RKO (cell line): ENCODE measurements at places on chromosomes 7 and 10.
A peak's percentile ranks its signal among the peaks of the same experiment; 100 is the strongest.

GRCh38 chr10:98312822-98313221, 44.8 kb upstream of the LOXL4 start:
- DNase-seq: no peak

- DNase-seq: no peak
Observed at GRCh38 chr10:9885761-9886160, 1131.9 kb upstream of the CELF2 start.

DNA sequence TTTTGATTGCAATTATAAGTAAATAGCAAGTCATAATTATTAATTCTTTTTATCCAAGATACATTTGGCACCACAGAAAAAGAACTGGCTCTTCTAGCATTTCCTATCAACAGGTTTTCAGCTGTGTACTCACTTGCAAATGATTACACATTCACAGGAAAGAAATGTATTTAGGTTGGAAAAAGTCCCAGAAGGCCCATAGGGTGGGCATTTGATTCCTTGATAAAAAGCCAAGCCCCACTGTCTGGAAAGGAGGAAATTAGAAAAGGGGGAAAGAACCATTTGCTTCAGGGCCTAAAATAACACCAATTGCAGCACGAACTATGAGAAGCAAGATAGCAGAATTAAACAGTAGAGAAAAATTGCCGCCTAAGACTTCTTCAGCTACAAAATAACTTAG, 80.8 kb upstream of the COL1A2 start:
- DNase-seq: no peak

GRCh38 chr7:150404172-150404804, 25.2 kb downstream of the ZNF775 start:
- peak; percentile 63 for DNase-seq

DNA sequence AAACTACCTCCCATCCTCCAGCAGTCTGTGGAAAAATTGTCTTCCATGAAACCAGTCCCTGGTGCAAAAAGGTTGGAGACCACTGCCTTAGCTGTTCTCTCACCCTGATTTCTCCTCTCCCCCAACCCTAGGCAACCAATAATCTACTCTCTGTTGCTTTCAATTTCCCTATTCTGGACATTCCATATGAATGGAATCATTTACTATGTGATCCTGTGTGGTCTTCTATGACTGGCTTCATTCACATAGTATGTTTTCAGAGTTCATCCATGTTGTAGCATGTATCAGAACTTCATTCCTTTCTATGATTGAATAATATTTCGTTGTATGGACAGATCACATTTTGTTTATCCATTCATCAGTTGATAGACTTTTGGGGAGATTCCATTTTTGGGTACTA, 38.3 kb upstream of the DLG5 start:
- DNase-seq: no peak

GRCh38 chr7:150447966-150448788, 2.3 kb upstream of the GIMAP8 start:
- no peak for DNase-seq

DNA sequence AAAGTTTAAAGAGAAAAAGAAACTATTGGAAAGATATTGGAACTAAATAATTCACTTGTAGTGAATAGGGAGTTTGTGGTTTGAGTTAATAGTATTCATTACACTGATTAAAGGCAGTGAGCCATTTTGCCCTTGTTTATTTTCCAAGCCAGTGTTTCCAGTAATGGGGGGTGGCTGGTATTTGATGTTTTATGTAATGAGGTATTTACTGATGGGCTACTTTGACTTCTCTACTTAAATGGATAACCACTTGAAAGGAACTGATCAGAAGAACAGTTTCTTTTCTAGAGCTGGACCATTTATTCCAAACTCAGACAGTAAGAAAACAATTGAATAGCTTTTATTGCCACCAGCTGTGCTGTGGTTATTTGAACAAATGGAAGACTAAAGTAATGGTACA, 227.0 kb upstream of the HDAC9 start:
- no peak for DNase-seq

- no peak for DNase-seq
Observed at GRCh38 chr10:104515678-104516199, 125.4 kb upstream of the SORCS3 start.

- no peak for DNase-seq
Observed at GRCh38 chr10:88546497-88546896, 36.6 kb downstream of the RNLS start.

DNA sequence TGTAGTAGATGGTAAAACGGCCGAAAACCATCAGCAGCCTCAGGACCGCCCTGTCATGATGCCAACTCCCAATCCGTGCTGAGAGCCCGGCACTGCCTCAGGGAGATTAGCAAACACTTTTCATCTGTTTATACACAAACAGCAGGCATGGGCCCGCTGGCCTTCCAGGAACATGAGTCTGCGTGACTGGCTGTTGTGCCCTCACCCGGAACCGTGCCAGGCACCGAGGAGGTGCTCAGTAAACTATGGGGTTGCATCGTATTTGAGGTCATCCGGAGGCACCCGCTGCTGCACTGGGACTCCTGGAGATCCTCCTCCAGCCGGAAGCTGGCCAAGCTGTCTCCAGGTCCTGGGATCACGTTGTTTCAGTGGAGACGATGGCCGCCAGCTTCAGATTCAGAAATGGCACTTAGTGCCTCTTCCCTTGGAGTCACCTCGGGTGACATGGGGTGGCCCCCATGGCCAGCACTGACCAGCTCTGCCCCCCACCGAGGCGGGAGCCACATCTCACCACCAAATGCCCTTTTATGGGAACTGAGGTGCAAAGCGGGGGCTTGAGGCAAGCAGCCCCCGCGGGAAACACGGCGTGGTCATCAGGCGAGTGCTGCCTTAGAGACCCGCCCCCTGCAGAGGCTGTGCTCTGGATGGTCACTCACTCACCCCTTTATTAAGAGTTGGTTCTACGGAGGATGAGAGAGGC, 585.9 kb downstream of the PTPRN2 start:
- DNase-seq: no peak

GRCh38 chr7:116194115-116194514, 16.2 kb upstream of the TES start:
- DNase-seq: no peak

- DNase-seq: no peak
Observed at GRCh38 chr10:60821656-60822055, 43.4 kb downstream of the CDK1 start.

DNA sequence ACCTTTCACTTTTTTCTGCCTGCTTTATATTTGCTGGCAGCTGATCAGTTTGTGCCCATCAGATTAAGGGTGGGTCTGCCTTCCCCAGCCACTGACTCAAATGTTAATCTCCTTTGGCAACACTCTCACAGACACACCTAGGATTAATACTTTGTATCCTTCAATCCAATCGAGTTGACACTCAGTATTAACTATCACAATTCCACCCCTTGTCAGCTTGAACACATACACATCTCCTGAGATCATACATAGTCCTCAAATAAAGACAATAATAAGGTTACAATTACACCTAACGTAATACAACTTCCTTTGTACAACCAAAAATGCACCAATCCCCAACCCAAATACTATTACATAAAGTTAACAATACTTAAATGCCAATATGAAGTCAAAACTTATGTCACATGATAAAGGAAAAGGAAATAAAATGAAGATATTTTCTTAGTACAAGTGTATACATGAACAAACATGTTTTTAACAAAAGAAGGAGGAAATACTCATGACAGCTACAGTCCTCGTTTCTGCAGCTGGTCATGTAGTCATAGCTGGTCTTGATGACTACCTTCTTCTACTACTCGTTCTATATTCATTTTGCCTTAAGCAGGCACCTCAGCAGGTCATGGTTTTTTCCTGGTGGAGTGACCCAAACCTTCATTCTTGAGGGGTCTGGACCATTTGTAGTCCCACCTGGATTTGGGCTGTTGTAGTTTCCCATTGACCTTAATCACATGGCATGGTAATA, 96.7 kb upstream of the CABCOCO1 start:
- DNase-seq: no peak

DNA sequence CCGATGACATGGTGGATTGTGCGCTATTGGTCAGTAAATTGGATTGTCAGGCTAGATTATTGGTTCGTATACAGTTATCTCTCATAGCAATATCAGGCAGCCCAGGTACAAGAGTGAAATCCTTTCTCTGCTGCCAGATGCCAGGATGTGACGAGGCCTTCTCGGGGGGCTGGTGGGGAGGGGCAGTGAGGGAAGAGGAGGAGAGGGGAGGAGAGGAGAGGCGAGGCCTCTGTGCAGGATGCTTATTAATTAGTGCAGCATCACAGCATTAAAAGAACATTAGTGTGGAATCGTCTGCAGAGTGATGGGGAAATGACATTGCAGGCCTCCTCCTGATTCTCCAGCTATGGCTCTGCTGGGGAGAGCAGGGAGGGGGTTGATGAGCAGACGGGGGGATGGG, 30.5 kb upstream of the SLF2 start:
- DNase-seq: no peak

DNA sequence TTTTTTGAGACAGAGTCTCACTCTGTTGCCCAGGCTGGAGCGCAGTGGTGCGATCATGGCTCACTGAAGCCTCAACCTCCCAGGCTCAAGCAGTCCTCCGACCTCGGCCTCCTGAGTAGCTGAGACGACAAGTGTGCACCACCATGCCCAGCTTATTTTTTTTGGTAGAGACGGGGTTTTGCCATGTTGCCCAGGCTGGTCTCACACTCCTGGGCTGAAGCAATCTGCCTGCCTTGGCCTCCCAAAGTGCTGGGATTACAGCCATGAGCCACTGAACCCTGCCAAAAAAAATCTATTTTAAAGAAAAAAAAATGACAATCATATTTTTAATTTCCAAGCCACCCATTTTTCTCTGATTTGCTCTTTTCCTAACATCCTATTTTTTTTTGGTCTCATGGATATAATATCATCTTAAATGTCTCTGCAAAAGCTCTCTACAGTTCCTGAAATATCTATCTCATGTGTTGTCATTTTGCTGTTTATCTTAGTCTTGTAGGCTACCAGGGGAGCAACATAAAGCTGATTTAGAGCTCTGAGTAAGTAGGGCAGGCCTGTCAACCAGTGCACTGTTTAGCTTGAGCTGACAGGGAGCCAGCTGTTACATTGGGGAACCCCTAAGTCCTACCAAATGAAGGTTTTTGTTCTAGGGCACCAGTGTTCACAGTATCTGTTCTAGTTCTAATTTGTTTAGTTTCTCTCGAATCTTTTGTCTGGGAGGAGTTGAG, 29.9 kb upstream of the HBP1 start:
- DNase-seq: no peak

GRCh38 chr7:77627309-77627676, 69.0 kb upstream of the RSBN1L start:
- DNase-seq: peak; percentile 28

DNA sequence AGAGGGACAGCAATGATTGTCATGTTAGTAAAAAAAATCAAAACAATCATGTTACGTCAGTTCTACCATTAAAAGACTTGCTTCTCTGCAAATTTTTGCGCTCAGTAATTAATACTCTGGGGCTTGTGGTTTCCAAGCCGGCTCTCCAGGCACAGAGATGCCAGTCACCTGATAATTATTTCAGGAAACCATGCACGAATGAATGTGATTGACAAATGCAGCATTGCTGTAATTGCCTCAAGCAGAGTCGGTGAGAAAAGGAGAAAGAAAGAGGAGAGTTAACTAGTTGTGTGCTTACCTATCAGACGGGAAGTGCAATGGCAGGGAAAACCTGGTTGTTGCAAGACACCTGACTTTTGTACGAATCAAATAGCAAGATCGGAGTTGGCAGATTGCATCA, 609.8 kb upstream of the MKI67 start:
- no peak for DNase-seq

- no peak for DNase-seq
Observed at GRCh38 chr10:124002391-124003069, 90.9 kb downstream of the CHST15 start.

GRCh38 chr10:70265032-70265689, 18.6 kb downstream of the NPFFR1 start:
- DNase-seq: peak; percentile 3

DNA sequence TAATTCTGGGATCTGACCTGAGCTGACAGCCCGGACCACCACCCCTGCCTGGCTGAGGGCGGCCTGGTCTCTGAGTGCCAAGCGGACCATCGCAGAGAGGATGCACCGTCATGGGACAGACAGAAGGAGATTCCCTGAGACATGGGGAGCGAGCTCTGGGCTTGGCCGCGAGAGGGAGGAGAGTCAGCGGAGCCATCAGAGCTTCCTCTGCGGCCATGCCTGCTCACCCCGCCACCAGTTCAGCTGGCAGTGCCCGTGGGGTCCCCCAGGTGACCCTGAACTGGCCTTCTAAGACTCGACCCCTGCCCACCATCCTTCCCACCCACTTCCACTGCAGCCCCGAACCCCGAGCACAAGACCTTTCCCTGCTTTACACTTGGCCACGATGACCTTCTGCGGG, 152.8 kb downstream of the TCERG1L start:
- DNase-seq: no peak

- no peak for DNase-seq
Observed at GRCh38 chr7:40306596-40306995, 171.8 kb downstream of the SUGCT start.

DNA sequence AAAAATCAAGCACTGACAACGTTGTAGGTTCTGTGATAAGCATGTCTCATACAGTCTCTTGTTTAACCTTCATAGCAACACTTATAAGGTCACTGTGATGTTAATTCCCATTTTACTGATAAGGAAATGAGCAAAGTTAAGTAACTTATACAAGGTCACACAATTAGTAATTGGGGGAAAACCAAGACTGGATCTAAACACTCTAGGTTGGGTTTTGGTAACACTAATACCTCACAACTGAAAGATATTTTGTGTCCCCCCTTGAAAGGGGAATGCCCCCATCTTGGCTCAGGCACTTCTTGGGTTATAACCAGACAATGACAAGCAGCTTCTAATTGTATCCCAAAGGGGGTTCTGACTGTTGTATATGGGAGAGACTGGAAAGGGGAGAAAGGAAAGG, 36.0 kb upstream of the ABCB4 start:
- DNase-seq: no peak

GRCh38 chr10:12832096-12832495, 169.4 kb downstream of the CCDC3 start:
- DNase-seq: no peak

DNA sequence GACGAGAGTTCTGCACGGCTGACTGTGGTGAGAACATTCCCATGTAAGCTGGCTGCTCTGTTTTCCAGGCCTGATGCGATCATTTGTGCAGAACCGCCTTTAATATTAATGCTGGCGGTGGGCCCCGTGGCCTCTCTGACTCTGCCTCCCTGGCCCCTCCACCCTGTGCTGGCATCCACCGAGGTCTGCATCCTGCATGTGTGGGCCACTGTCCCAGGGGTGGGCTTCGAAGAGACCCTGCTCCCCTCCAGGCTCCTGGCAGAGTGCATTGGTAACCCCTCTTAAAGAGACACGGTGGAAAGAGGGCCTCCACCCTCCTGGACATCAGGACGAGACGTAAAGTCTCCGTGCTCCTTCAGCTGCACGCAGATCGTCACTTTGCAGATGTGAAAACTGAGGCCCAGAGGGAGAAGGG, 67.3 kb upstream of the FAM20C start:
- no peak for DNase-seq

DNA sequence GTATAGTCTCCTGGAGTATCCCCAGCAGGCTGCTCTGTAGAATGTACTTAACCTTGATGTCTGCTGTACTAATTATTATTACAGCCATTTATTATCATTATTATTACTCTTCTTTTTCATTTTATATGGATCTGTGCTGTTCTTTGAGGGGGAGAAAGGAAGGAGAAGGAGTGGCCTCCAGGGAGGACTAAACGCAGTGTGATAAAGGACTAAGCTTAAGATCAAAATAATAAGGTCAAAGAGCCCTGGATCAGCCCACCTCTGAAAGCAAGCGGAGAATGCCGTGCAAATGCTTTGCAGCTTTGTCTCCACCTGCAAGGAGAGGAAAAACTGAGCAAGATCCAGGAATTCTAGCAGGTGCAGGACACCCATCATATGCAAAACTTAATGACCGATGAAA, 65.3 kb downstream of the RELN start:
- DNase-seq: no peak

- DNase-seq: peak; percentile 81
Observed at GRCh38 chr10:101061624-101062231, at the start of gene KAZALD1. Gene KAZALD1, plus strand, starts transcription at chr10:101061989. Its CDS starts 604 bp downstream, at chr10:101062593.
